ENCODE measurements at places on chromosomes 6 and 20. TPM values are rescaled to one million over a fixed set of nuclear protein-coding genes. Genes with fewer than 3 reads are reported as not detected.
A peak's percentile ranks its signal among the peaks of the same experiment; 100 is the strongest.

DNA sequence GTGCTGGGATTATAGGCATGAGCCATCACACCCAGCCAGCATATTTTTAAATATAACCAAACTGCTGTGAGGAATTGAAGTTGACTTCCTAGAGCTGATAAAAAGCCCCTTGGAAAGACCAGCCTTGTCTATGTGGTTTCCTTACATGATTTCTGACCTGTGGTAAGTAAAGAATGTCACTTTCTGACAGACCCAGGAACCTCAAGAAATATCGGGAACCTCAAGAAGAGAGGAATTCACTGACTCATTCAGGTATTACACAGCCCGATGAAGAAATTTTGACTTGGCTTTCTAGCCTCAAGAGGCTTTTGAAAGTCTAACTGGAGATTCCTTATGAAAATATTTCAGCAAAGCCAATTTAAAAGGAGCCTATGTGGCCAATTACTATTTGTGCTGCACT, 71.8 kb downstream of the FOXF2 start:
- DNase-seq: no peak

DNA sequence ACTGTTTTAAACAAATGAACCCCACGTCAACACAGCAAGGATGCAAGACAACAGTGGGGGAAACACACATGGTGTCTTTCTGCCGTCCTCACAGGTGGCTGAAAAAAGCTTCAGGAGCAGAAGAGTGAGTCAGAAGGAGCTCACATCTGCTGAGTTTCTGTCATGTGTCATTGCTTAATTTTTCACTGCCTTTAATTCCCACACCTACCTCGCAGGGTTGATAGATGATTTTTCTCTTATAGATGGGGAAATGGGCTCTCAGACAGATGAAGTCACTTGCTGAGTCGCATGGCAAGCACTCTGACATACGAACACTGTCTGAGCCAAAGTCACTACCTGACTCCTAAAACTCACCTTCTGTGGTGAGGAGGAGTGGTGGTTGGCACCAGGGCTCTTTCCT, 28.3 kb upstream of the CARMIL1 start:
- no peak for DNase-seq

GRCh38 chr20:32193996-32194395, 13.5 kb downstream of the PLAGL2 start:
- no peak for DNase-seq

TGM3 gene
- total RNA-seq: not detected

- DNase-seq: no peak
Observed at GRCh38 chr6:41546475-41546865, 289 bp downstream of the FOXP4 start.

SLC22A23 gene
- 5.5 TPM for total RNA-seq

STMND1 gene
- total RNA-seq: not detected

DNA sequence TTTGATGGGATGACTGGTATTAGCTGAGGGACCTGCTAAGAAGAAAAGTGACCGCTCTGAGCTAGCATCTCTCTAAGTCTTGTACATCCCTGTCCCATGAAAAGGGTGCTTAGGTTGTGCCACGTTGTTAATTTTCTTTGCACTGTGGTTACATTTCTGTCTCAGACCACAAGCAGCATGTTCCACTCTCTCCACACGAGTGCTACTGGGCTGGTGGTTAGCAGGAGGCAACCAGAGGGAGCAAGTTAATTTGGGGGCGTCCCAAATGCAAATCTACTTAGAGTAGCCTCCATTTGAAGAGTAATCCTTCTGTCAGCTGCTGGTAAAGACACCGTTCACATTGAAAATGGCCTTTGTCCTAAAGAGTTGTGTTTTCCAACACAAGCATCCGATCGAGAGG, 3.4 kb upstream of the SCML4 start:
- DNase-seq: no peak

GRCh38 chr6:101803136-101803535, 409.6 kb downstream of the GRIK2 start:
- DNase-seq: no peak

TAB2 gene
- 45.6 TPM for total RNA-seq

NPBWR2 gene
- not detected for total RNA-seq

GRCh38 chr6:100388868-100389519, 75.7 kb downstream of the SIM1 start:
- no peak for DNase-seq

GRCh38 chr6:27318973-27319372, 6.9 kb upstream of the POM121L2 start:
- no peak for DNase-seq

DNA sequence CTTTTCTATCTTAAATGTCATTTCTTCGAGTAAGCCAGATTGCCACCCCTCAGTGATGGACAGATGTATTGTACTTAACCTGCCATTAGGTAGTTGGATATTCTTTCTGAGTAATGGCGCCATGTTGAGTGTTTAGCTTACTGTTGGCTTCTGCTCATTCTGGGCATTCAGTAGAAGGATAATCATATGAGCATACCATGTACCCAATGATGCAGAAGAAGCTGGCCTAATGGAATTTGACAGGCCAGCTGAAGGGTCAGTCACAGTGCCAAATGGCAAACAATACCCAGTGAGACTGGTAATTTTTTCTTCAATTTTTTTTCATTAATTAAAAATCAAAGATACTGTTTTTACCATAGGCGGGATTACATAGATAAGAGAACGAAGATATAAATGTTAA, 1010.8 kb upstream of the EYS start:
- no peak for DNase-seq

SSTR4 gene
- not detected for total RNA-seq

GRCh38 chr6:29827579-29828470, at the start of gene HLA-G:
HLA-G (plus strand) TSS chr6:29827825; CDS start chr6:29827845, 20 bp downstream.
- peak; percentile 29 for DNase-seq

ECT2L gene
- total RNA-seq: 2.8 TPM

OR2B6 gene
- not detected for total RNA-seq

DNA sequence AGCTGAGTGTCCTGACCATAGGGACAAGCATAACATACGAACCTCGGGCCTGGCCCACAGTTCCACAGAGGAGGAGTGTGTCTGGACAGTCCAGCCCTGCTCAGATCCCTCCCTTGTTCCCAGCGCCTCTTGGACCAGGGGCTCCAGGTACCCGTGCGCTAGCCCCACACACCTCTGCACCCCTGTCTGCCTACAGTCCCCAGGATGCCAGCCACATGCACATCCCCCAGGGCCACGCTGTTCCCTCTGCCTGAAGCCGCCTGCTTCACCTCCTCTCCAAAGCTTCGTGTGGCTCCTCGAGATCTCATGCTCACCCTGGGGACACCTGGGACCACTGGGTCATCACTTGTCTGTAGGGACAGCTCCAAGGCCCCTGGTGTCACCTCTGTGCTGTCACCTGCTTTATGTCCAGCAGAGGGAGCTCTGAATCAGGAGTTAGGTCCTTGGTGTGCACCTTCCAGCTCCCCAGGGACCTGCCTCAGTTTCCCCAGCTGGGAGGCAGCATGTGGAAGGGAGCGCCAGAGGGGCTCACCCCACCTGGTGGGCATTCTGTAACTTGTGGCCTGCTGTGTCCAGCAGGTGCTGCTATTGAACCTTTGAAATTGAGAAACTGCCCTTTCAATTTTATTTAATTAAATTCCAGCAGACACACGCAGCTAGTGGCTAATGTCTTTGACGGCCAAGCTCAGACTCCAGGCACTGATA, 7.3 kb upstream of the YTHDF1 start:
- DNase-seq: no peak

Measured in left cardiac atrium (tissue), 4 donors.